ENCODE measurements at places on chromosomes 7 and 10.
A peak's percentile ranks its signal among the peaks of the same experiment; 100 is the strongest.

DNA sequence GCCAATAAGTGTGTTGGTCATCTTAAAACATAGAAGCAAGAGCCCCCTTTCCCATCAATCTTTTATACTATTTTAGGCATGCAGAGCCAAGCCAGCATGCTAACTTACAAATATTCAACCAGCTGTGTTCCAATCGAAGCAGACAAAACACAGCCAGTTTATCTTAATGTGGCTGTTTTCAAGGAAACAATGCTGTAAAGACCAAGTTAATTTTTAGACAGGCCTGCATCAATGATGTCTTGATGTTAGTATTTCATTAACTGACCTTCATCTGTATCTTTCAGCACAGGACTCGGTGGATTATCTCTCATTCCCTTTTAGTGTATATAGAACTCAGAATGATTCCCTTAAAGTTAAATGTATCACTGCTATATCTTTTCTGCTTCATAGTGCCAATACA, 262.0 kb upstream of the ZWINT start:
- no peak for ATAC-seq

- ATAC-seq, result no peak
Measured at GRCh38 chr10:7577176-7577575, 89.6 kb downstream of the ITIH5 start.

DNA sequence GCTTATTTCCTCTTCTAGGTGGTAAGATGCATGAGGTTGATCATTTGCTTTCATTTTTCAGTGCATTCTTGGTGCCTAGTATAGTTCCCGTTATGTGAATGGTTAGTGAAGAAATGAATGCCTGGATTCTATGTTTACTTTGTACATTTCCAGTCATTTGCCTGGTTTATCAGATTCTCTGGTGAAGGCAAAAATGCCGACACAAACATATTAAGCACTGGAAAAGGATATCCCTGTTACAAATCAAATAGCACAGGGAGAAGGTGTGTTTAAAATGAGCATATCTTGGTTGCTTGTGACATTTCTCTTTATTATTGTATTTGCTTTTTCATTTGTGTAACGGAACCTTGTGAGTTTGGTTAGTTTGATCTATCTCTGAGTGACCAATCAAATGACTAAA, 211.3 kb downstream of the MBL2 start:
- ATAC-seq, result no peak

DNA sequence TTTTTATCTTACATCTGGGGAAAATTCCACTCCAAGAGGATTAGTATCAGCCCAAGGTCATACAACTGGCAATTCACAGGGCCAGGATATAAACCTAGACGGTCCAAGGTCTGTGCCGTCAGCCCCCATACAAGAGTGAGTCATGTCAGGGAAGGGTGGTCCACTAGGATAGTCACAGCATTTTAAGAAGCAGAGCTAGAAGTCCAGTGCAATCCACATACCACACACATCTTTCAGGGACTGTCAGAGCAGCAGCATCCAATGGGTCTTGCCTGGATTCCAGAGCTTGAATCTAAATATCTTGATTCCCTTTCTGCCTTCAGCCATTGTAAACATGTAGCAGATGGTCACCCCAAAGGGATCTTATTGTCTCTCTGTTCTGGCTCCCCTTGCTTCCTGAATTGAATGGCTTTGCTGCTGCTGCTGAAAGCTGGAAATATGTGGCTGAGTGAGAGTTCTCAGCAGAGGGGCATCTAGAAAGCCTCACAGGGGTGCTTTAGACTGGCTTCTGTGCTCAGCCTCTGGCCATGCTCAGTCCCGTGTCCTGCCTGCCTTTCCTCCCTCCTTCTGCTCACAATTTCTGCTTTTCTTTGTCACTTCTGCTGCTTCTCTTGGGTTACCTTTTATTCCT, 9.9 kb upstream of the OR6V1 start:
- ATAC-seq, result no peak

- no peak for ATAC-seq
Measured at GRCh38 chr7:143492799-143493739, 15.4 kb downstream of the TAS2R41 start.

GRCh38 chr7:92456236-92456635, 9.0 kb downstream of the GATAD1 start:
- no peak for ATAC-seq

DNA sequence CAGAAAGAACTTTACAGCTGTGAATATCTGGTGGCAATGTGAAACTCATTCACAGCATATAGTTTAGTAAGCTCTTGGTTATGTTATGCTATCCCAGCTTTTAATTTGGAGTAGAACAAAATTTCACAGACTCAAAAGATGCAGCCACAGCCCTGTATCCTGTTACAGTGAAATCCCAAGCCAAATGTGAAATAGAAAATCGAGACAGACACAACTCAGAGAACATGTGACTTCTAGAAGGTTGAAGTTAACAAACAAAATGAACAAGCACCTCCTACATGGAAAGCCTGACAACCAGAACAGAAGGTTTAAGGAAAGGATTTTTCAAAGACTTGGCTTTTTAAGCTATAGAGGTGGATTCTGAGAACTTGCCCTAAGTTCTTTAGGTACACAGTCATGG, 39.6 kb downstream of the JAZF1 start:
- ATAC-seq, result no peak

DNA sequence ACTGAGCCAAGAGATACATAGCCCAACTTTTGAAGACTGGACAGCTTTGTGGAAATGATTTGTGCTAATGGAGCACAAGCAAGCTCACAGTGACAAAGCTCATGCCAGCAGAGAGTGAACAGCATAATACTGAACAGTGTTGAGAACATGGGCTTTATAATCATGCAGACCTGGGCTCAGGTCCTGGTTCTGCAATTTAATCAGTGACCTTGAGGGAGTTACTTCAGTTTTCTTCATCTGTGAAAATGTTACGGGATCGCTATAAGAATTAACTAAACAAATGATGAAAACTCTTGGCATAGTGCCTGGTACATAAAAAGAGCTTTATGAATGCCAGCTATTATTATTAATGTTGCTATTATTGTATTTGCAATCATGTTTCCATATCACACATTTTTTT, 690.5 kb upstream of the LRRN3 start:
- no peak for ATAC-seq

GRCh38 chr7:30026229-30027064, at the start of gene FKBP14:
Gene FKBP14 (minus strand): TSS chr7:30026702. CDS start chr7:30026508, 194 bp downstream.
- ATAC-seq, result peak; percentile 96

GRCh38 chr7:83468251-83468739, 180.6 kb downstream of the SEMA3E start:
- peak; percentile 100 for ATAC-seq

DNA sequence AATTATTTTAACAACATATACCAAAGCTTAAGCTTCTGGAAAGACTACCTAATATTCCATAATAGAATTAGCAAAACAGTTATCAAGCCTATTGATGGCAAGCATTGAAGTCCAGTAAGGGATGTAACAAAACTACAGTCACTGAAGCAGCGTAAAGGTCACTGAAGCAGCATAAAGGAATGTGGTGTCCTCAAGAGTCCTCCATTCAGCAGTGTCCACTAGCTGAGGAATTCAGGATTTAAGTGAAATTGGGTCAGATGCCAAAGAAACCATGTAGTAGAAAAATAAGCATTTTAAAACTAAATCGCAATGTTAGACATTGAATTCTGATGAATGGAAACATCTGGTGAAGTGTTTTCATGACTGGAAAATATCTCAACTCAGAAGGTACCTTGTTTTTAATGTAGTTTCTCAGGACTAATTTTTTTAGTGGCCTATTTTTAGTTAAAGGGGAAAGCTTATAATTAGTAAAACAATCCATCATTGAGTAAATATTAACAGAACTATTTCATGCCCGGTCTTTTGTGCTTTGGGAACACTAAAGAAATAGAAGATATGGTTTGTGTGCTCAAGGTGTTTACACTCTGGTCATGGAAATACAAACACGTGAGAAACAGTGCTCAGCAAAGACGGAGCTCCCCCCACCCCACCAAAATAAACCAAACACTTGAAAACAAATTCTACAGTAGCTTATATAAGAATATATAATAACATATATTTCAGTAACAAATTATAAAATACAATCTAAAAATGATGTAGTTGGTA, 121.4 kb downstream of the CDK14 start:
- no peak for ATAC-seq

DNA sequence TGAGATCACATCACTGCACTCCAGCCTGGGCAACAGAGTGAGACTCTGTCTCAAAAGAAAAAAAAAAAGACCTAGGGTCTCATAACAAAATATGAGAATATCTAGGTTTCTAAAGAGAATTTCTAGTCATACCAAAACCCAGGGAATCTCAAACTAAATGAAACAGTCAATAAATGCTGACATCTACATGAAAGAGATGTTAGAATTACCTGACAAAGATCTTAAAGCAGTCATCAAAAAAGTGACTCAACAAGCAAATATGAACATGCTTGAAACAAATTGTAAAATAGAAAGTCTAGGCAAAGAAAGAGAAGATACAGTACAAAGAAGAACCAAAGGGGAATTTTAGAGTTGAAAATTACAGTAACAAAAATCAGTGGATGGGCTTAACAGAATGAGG, 26.9 kb upstream of the RET start:
- no peak for ATAC-seq

- ATAC-seq, result peak; percentile 89
Measured at GRCh38 chr7:96414931-96415292, 93.0 kb upstream of the SLC25A13 start.

DNA sequence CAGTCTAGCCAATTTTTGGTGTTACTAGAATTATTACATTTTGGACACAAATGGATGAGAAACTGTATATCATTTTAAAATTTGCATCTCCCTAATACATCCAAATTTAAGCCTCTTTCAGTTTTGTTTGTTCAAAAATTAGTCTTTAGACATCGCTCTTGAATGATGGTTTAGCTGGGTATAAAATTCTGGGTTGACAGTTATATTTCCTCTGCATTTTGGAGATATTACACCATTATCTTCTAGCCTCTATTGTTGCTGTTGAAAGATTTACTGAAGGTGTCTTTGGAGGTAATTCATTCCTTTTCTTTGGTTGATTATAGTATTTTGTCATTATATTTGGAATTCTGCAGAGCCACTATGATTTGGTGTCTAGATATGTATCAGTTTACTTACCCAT, 116.5 kb downstream of the COL26A1 start:
- no peak for ATAC-seq

GRCh38 chr7:106203473-106203872, 81.3 kb downstream of the NAMPT start:
- ATAC-seq, result no peak

DNA sequence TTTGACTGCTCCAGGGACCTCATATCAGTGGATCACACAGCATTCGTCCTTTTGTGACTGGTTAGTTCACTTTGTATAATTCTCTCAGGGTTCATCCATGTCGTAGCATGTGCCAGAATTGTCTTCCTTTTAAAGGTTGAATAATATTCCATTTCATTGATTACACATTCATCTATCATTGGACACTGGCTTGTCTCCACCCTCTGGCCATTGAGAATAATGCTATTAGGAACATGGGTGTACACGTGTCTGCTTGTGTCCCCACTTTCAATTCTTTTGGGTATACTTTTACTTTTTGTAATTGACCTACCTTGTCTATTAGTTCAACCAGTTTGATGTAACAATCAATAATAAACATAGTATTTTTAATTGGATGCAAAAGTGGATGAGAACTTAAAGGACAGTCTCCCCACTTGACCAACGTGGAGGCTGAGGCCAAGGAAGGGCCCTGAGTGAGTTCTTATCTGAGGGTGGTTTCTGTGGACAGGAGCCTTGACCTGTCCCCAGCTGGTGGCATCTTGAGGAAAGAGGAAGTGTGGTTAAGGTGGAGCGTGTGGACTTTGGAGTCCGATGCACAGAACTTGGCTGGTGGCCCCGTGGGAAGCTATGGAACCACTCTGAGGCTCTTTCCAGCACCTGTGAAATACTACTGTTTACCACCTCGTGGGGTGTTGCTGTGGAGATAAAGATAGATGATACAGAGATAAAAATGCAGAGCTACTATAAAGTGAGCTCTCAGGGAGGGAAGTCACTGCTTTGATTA, 16.6 kb downstream of the WDFY4 start:
- no peak for ATAC-seq

DNA sequence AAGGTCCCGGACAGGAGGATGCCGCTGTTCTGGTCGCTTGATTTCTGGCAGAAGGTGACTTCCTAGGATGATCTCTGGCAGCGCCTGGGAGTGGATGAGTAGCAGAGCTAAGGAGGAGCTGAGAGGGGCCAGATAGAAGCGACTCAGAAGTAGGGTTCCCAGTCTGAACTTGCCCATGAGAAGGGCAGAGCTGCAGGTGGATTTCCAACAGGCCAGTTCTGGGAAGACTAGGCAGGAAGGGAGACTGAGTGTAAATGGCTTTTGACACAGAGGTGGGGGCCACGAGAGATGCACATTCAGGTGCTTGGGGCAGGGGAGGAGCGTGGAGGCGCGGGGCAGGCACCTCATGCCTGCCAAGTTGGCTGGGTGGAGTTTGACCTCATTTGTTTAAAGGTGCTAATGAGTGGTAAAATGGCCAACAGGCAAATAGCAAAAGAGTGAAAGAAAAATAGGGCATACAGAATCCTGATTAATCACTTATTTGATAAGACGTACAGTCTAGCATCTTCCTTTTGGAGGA, 58.8 kb downstream of the SHH start:
- ATAC-seq, result peak; percentile 77

- ATAC-seq, result peak; percentile 47
Measured at GRCh38 chr7:139682136-139683013, 95.4 kb downstream of the HIPK2 start.

DNA sequence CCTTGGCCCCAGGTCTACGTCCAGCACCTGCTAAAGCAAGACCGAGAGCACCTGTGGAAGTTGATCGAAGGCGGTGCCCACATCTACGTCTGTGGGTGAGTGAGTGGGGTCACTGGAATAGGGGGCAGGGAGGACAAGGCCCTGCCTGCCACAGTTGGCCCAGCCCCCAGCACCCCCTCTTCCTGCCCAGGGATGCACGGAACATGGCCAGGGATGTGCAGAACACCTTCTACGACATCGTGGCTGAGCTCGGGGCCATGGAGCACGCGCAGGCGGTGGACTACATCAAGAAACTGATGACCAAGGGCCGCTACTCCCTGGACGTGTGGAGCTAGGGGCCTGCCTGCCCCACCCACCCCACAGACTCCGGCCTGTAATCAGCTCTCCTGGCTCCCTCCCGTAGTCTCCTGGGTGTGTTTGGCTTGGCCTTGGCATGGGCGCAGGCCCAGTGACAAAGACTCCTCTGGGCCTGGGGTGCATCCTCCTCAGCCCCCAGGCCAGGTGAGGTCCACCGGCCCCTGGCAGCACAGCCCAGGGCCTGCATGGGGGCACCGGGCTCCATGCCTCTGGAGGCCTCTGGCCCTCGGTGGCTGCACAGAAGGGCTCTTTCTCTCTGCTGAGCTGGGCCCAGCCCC, 8.1 kb downstream of the TMEM120A start:
- no peak for ATAC-seq

DNA sequence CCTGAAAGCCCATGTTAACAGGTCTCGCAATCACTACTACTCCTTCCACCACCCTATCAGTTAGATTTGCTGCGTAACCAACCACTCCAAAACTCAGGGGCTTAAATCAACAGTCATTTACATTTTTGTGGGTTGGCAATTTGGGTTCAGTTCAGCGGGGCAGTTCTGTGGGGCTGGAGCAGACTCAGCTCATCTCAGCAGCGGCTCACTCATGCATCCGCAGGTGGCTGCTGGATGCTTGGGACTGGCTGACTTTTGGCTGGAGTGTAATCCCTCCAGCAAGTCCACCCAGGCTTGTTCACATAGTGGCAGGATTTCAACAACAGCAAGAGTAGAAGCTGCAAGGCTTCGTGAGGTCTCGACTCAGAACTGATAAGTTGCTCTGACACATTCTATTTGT, 79.2 kb downstream of the NEUROD6 start:
- ATAC-seq, result no peak
